ENCODE measurements at places on chromosomes 16 and 17. TPM values are rescaled to one million over a fixed set of nuclear protein-coding genes. Genes with fewer than 3 reads are reported as not detected.
A peak's percentile ranks its signal among the peaks of the same experiment; 100 is the strongest.

The FBXO39 gene
- 0.42 TPM for total RNA-seq

The AGRP gene
- total RNA-seq = not detected

The DLX3 gene
- not detected for total RNA-seq

DNA sequence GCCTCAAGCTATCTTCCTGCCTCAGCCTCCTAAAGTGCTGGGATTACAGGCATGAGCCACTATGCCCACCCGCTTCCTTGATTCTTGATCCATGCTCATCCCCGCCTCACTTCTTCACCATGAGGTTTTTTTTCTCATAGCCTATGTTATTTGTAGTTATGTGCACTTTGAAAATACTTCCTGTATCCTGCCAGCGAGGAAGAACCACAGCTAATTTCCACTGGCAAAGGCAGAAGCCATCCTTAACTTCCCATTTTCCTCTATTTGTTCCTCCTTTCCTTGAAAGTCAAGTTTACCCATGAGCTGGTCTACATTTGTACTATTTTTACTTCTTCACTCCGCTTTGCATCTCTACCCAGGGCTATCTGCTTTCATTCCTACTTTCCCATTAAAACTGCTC lies 189.7 kb upstream of the ZFHX3 start:
- H3K27ac ChIP-seq = no peak overlapping the region
- DNase-seq = no peak
- no peaks in the 10 kb centered on the region for H3K27me3 ChIP-seq
- no peaks in the 10 kb centered on the region for H3K36me3 ChIP-seq
- H3K4me1 ChIP-seq = no peaks in the 10 kb centered on the region

DNA sequence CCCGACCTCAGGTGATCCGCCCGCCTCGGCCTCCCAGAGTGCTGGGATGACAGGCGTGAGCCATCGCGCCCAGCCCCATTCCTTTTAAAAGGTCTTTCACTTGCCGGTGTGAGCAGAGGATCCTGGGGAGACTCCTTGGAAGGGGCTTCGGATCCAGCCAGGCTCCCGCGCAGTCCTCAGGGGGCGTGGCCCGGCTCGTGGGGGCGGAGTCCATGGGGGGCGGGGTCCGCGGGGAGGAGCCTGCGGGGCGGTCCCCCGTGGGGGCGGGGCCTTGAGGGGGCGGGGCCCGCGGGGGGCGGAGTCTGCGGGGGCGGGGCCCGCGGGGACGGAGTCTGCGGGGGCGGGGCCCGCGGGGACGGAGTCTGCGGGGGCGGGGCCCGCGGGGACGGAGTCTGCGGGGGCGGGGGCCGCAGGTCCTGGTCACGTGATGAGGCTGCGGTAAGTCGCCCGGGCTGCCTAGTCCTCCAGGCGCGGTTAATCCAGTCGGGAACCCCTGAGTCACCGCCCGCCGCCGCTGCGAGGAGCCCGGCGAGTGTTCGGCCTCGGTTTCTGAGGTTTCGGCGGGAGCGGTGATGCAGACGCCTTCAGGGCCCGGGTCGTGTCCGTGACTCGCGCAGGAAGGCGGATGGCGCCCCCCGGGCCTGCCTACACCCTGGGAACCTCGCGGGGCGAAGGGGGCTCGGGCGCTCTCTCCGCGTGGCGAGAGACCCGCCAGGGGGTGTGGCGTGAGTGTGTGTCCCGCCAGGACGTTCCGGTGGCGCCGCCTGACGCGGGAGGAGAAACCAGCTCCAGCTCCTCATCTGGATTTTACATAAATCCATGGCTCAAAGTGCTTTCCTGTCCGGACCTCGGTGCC lies 23.6 kb upstream of the ABR start:
- H3K27ac ChIP-seq = no peak overlapping the region
- peaks cover 4% of the 10 kb centered on the region for H3K27me3 ChIP-seq
- peaks cover 52% of the 10 kb centered on the region for H3K4me1 ChIP-seq

GRCh38 chr17:28405632-28406472 lies at the start of gene SLC46A1:
Gene SLC46A1 (minus strand): TSS chr17:28406212. CDS start chr17:28406114, 98 bp downstream.
- no peaks in the 10 kb centered on the region for H3K36me3 ChIP-seq
- H3K27ac ChIP-seq = peak within 1 kb of the TSS; percentile 35
- peak within 1 kb of the TSS; percentile 68 for H3K4me3 ChIP-seq
- peak; percentile 71 for DNase-seq

DNA sequence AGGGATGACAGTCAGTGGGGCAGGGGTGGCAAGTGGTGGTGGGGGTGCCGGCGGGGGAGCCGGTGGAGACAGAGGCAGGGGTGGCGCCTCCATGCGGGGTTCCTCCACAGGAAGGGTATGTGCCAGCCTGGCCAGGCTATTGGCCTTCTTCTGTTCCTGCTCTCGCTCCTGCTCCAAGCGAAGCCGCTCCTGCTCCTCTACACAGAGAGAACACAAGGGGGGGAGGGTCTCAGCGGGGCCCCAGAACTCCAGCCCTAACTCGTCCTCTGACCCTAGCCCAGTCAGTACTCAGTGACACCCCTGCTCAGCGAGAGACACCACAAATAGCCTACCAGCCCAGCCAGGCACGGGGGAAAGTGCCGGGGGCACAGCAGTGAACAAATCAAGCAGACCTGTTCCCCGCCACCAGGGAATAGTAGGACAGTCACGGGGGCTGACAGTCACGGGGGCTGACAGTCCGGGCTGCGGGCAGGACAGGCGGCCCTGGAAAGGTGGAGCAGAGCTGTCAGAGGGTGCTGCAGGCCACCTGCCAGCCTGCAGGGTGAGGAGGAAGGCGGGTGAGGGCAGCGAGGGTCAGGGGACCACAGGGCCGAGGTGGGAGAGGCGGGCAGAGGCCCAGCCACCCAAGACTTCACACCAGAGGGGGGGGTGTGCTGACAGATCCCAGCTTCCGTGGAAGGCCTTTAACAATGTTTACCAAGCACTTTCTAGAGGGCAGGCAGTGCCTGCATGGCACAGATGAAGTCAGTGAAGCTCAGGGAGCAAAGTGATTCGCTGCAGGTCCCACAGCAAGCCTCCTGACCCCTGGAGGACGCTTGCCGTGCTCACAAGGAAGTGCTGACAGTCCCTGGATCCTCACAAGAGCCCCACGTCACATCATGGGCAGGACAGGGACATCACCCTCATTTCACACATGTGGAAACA lies 5.3 kb downstream of the MNT start:
- peaks cover 5% of the 10 kb centered on the region for H3K36me3 ChIP-seq
- peak overlapping the region; percentile 9 for H3K4me3 ChIP-seq
- H3K27me3 ChIP-seq = no peaks in the 10 kb centered on the region

GRCh38 chr17:35568561-35568960 lies 7.9 kb upstream of the SLFN14 start:
- peaks cover 14% of the 10 kb centered on the region for H3K27me3 ChIP-seq
- H3K36me3 ChIP-seq = peaks cover 7% of the 10 kb centered on the region
- H3K4me3 ChIP-seq = peak overlapping the region; percentile 88
- H3K4me1 ChIP-seq = peaks cover 31% of the 10 kb centered on the region
- peak overlapping the region; percentile 91 for H3K27ac ChIP-seq

DNA sequence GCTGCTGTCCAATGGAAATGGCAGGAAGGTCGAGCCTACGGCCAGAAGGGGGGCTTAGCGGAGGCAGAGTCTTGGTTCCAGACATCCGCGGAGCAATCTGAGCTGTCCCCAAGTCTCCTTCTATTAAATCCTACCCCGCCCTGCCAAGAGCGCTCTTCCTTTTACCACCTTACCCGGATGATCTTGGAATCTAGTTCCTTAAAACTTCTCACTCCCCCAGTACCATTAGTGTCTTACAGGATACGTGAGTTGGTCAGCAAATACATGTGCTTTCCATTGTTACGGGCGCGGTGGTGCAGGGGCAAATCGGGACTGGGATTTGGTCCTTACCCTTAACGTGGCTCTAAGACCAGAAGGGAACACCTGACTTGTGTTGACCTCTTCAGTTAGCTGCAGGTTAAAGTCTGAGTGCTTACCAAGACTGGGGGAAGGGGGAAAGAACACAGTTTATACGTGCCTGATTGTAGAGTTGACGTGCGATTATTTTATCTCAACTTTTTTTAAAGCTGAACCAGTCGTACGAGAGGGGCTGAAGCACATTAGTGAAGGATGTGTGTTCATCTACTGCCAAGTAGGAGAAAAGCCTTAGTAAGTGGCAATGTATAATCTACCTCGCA lies 495 bp downstream of the TXNDC17 start:
- peaks cover 20% of the 10 kb centered on the region for H3K36me3 ChIP-seq
- peaks cover 61% of the 10 kb centered on the region for H3K4me1 ChIP-seq
- H3K4me3 ChIP-seq = peak overlapping the region; percentile 87
- peak overlapping the region; percentile 91 for H3K27ac ChIP-seq
- no peaks in the 10 kb centered on the region for H3K27me3 ChIP-seq

- H3K27me3 ChIP-seq = peaks cover 33% of the 10 kb centered on the region
- peaks cover 2% of the 10 kb centered on the region for H3K36me3 ChIP-seq
- DNase-seq = no peak
- peak overlapping the region; percentile 76 for H3K4me3 ChIP-seq
These were observed 9.6 kb upstream of the ZFHX3 start for GRCh38 chr16:73057291-73058210.

DNA sequence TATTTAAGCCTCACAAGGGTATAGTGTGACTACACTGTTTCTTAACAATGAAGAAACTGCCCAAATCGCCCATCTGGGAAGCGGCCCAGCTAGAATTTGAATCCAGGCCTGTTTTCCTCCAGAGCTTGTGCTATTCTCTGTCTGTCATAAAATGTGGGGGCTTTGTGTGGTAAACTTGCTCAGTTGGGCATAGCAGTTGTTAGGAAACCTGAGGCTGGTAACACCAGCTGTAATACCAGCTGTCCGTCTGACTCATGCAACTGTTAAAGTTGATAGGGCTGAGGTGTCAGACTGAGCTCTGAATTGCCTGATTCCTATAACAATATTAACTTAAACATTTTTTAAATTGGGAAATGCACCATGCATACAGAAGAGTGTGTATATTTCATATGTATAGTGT lies 9.3 kb downstream of the NOD2 start:
- H3K27me3 ChIP-seq = no peaks in the 10 kb centered on the region
- H3K27ac ChIP-seq = no peak overlapping the region
- peaks cover 29% of the 10 kb centered on the region for H3K4me1 ChIP-seq
- H3K4me3 ChIP-seq = no peak overlapping the region
- no peak for DNase-seq

DNA sequence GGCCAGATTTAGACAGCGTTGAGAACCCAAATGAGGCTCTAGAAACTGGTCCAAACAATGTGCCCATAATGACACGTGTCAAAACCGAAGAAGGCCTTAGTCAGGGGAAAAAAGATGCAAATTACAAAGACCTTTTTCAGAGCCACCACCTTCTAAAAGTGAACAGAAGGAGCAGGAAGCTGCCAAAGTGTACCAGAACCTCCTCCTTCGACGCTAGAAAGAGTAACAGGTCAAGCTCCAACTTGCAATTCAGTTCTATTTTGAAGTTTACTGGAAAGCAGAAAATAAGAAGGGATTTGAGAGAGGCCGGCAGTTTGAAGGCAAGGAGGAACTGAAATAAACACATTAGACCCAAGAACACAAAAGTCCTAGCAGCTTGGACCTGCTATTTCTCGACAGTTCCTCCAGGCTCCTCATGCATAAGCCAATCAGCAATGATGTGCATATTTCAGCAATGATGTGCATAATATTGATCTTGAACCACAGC lies 61.8 kb downstream of the XYLT1 start:
- no peak for DNase-seq
- H3K27ac ChIP-seq = no peak overlapping the region
- H3K27me3 ChIP-seq = no peaks in the 10 kb centered on the region
- peaks cover 12% of the 10 kb centered on the region for H3K4me1 ChIP-seq

DNA sequence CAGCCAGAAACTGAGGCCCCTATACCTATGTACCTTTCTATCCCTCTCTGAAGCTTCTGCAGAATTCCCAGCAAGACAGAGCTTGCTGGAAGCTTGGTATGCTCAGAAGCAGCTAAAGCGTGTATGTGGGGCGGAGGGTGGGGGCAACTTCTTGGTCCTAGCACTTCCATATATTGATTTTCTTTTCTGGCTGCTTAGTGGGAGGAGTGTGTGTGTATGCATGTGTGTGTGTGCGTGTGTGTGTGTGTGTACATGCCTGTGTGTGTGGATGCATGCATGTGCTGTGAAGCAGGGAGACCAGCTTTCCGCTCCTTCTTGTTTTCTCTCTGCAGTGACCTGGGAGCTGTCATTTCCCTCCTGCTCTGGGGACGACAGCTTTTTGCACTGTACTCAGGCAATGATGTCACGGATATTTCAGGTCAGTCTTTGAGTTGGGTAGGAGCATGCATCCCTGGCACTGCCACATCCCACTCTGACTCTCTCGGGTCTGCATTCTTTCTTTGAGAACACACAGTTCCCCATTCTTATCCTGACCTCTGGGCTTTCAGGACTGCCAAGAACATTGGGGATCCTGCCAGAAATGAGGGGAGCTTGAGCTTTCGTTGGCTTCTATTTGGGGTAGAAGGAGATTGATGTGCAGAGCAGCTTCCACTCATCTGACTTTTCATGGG lies 10.7 kb downstream of the HPR start:
- no peak overlapping the region for H3K4me3 ChIP-seq
- H3K4me1 ChIP-seq = no peaks in the 10 kb centered on the region
- no peak overlapping the region for H3K27ac ChIP-seq
- no peaks in the 10 kb centered on the region for H3K27me3 ChIP-seq

GRCh38 chr16:10983159-10983558 lies 38.8 kb downstream of the CLEC16A start:
- peak overlapping the region; percentile 58 for H3K4me3 ChIP-seq
- DNase-seq = no peak
- peaks cover 37% of the 10 kb centered on the region for H3K36me3 ChIP-seq
- H3K27me3 ChIP-seq = no peaks in the 10 kb centered on the region
- peak overlapping the region; percentile 81 for H3K27ac ChIP-seq
- H3K4me1 ChIP-seq = peaks cover 85% of the 10 kb centered on the region

GRCh38 chr16:87968541-87968940 lies 17.3 kb downstream of the BANP start:
- DNase-seq = no peak
- H3K27ac ChIP-seq = no peak overlapping the region
- H3K4me3 ChIP-seq = no peak overlapping the region
- no peaks in the 10 kb centered on the region for H3K27me3 ChIP-seq
- H3K4me1 ChIP-seq = peaks cover 18% of the 10 kb centered on the region

- no peak overlapping the region for H3K4me3 ChIP-seq
- H3K27ac ChIP-seq = no peak overlapping the region
These were observed 191.8 kb downstream of the TMEM114 start for GRCh38 chr16:8398548-8398947.

- no peak overlapping the region for H3K4me3 ChIP-seq
- no peaks in the 10 kb centered on the region for H3K27me3 ChIP-seq
- H3K4me1 ChIP-seq = peaks cover 28% of the 10 kb centered on the region
- H3K36me3 ChIP-seq = no peaks in the 10 kb centered on the region
- no peak overlapping the region for H3K27ac ChIP-seq
- DNase-seq = no peak
These were observed 309.5 kb upstream of the PMFBP1 start for GRCh38 chr16:72481419-72481818.

GRCh38 chr16:26727848-26728247 lies 338.9 kb upstream of the C16orf82 start:
- no peak for DNase-seq
- H3K36me3 ChIP-seq = no peaks in the 10 kb centered on the region
- H3K27ac ChIP-seq = no peak overlapping the region

- DNase-seq = no peak
- H3K27me3 ChIP-seq = no peaks in the 10 kb centered on the region
- peaks cover 4% of the 10 kb centered on the region for H3K36me3 ChIP-seq
- H3K4me3 ChIP-seq = no peak overlapping the region
- peaks cover 37% of the 10 kb centered on the region for H3K4me1 ChIP-seq
These were observed 3.8 kb upstream of the KAT7 start for GRCh38 chr17:49784636-49785035.

Measured in activated CD8-positive, alpha-beta memory T cell treated with anti-CD3 and anti-CD28 coated beads, Interleukin-2, amount 10 ng/mL, durations not matched to agents 7 days and 5 days (primary cell).